ENCODE measurements at places on chromosomes 3 and 15.
A peak's percentile ranks its signal among the peaks of the same experiment; 100 is the strongest.

GRCh38 chr3:54793171-54793570, 134.7 kb downstream of the LRTM1 start:
- DNase-seq: no peak

DNA sequence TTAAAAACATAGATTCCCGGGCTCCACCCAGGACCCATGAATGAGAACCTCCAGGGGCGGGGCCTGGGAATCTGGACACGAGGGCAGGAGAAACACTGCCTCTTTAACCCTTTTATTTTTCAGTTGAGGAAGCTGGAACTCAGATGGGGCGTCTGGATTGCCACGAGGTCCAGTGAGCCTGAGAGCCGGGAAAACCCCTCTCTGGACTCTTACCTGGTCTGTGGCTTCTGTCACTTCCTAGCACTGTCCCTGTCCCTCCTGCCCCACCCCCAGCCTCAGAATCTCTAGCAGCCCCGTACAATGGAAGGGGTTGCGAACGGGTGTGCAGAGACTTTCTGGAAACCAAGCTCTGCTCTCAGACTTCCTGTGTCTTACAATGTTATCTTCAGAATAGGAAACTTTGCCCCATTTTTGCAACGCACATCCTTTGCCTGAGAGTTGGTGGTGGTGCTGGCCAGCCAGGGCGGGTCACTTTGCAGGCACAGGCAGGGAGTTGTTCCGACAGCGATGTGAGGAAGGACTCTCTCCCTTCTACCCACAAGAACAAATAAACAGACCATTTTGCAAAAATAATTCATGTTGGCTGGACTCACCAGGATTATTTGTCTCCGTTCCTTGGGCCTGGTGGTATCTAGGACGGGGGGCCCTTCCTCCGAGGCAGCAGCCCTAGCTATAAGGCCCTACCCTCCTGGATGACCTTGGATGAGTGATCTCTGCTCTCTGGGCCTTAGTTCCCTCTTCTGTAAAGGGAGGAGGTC, 59.1 kb downstream of the SMAD6 start:
- no peak for DNase-seq

DNA sequence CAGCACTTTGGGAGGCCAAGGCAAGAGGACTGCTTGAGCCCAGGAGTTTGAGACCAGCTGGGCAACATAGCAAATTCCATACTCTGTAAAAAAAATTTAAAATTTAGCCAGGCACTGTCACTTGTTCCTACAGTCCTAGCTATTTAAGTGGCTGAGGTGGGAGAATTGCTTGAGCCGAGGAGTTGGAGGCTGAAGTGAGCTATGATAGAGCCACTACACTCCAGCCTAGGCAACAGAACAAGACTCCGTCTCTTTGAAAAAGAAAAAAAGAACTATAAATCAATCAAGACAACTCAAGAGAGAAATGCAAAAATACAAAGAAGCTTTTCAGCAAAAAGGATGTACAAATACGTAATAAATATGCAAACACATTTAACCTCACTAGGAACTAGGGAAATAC, 78.8 kb downstream of the TJP1 start:
- DNase-seq: no peak

DNA sequence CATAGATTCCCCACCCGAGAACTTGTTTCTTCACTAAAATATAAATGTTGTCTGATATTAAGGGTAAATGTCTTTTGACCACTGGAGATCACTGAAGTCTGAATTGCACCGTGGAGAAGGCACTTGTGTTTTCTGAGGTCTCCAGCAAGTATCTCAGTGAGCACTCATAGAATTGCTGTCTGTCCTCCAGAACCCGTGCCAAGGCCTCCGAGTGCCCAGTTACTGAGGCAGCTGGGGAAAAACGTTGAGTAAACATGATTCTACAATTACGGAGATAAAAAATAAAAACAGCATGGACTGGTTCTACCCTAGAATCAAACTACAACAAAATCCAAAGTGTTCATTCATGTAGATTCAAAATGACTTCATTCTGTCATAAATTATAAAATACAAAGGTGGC, 60.0 kb downstream of the MLH1 start:
- no peak for DNase-seq

DNA sequence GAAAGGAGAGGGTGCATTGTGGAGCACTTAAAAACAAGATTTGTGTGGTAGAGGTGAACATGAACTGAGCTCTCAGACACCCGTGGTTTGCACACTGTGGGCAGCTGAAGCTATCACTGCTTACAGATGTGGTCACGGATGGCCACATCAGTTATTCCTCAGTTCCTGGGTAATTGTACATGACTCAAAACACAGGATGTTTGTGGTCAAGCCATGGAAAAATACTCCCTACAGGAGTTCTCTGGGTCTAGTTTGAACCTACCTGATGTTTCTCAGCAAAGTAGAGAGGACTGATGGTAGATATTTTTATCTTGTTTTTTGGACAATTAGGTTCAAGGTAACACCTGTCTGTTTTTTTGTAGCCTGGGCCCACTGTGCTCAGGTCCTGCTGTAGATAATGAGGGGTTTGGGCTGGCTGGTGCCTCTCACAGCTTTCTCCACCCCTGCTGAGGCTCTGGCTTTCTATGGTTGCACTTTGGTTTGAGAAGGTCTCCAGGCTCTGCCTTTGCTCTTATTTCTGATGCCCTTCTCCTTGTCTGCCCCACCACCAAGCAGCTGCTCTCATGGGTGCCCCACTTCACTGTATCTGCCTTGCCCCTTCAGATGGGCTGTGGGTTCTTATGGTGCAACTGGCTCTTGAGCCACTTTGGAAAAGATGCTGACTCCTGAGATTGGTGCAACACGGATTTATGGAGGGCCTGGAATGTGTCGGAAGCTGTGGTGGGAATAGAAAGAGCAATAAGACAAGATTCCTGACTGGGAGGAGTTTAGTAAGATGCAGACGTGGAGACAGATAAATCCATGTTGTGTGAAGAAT, 40.1 kb downstream of the CDCP1 start:
- DNase-seq: peak; percentile 64

DNA sequence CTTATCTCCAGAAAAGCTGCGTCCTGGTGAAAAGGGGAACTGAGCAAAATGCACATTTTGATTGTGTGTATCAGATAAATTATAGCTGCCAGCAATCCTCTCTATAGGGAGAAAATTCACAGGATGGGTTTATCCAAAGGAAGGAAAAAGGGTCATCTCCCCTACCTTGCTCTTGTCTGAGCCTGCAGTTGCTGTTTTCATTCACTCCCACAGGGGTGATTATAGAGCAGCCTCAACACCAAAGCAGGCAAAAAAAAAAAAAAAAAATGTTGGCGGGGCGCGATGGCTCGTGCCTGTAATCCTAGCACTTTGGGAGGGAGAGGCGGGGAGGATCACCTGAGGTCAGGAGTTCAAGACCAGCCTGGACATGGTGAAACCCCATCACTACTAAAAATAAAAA, 333.7 kb downstream of the ROBO2 start:
- DNase-seq: no peak

- DNase-seq: no peak
These were observed 1.0 kb downstream of the CPNE9 start for GRCh38 chr3:9704347-9705322.

- no peak for DNase-seq
These were observed 567.1 kb upstream of the NR2F2 start for GRCh38 chr15:95763426-95763825.

DNA sequence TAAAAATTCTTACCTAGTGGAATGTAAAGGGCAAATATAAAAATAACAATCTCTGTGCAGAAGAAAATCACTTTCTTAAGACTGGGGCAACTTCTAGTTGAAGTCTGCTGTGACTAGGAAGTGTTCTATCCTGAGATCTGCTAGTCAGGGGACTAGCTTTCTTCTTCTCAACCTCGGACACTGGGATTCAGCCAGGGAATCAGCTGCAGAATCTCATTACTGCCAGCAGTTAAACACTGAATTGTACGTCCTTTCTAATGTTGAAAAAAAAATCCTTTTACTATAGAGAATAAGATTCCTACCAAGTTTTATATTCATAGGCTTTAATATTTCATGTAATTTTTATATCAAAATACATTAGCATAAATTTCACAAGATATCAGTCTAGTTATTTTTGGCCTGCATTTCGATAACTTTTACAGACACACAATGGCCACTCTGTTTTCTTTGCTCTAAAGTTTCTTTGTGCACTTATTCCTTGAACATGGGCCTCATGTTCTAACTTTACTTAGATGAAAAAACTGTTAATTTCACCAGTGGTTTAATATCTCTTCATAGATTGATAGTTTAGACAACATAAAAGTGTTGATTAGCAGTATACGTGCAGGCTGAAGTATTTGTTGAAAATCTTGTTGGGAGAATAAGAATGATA, 2.6 kb upstream of the NEO1 start:
- no peak for DNase-seq

- no peak for DNase-seq
These were observed 13.4 kb downstream of the APBA2 start for GRCh38 chr15:28899061-28899738.

DNA sequence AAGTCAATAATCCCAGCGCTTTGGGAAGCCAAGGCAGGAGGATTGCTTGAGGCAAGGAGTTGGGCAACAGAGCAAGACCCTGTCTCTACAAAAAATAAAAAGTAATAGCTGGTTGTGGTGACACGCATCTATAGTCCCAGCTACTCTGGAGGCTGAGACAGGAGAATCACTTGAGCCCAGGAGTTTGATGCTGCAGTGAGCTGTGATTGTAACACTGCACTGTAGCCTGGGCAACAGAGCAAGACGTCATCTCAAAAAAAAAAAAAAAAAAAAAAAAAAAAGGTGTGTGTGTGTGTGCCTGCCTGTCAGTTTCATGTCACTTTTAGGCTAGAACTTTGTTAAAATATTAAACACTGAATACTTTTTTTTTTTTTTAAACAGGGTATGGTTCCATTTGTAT, 28.4 kb downstream of the DNAJC19 start:
- DNase-seq: no peak

GRCh38 chr3:25454005-25454927, 26.2 kb downstream of the RARB start:
- no peak for DNase-seq

- no peak for DNase-seq
These were observed 63.0 kb downstream of the VPS8 start for GRCh38 chr3:184874709-184875644.

DNA sequence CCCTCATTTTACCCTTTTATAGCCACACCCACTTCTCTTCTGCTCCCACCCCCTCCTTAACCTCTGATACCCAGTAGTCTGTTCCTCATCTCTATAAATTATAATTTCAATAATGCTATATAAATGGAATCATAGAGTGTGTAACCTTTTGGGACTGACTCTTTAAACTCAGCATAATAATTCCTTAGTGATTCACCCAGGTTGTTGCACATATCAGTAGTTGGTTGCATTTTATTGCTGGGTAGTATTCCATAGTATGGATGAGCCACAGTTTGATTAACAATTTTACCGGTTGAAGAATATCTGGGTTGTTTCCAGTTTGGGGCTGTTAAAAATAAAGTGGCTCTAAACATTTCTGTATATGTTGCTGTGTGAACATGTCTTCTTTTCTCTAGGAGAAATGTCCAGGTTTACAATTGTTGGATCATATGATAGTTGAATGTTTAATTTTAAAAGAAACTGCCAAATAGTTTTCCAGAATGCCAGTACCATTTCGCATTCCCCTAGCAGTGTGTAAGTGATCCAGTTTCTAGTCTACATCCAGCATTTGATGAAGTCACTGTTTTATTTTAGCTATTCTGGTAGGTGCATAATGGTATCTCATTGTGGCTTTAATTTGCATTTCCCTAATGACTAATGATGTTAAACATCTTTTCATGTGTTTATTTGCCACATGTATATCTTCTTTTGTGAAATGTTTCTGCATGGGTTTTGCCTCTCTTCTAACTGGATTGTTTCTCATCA, 68.5 kb downstream of the VPS8 start:
- DNase-seq: no peak

GRCh38 chr3:106508331-106508893, 639.6 kb upstream of the CBLB start:
- no peak for DNase-seq

DNA sequence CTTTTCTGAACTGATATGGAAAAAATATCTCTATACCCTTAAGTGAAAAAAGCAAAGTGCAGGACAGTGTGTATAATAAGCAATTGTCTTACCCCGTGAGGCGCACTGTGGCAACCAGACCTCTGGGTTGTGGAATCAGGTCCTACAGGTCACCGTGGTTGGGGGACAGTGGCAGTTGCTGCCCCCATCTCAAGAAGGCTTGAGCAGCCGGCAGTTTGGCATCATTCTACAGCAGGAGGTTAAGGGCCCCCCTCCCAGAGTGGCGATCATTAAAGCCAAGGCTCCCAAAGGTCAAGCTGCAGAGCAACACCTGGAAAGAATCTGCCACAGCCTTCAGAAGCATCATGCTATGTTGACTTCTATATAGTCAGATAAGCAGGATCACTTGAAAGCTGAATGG, 56.1 kb upstream of the HERC1 start:
- DNase-seq: no peak

GRCh38 chr15:40115670-40116093, 7.0 kb upstream of the BMF start:
- no peak for DNase-seq

DNA sequence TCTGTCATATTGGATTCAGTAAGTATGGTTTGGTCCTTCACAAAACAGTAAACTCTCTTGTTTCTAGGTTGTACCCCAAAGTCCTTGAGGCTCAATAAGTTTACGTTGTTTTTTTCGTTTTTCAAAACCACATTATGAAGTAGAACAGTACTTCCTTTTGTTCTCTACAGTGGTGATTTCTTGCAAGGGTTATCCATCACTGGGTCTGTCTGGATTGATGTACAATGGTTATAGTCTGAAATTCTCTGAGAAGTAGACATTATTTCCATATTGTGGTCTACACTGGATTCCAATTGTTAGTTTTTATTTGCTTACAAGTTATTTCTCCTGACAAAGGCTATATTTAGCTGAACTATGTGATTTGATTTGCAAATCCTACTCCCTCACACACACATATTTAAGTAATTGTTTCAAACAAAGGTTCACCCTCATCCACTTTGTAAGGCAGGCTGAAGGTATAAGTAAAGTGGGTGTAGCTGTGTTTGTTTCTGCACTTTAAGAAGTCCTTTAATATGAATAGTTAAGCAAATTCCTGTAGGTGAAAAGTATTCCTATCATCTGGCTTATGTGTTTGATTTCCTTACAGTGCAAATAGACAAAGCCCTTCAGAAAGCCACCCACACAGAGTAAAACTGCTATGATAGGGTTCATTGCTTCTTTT, 64.2 kb upstream of the MME start:
- DNase-seq: no peak

DNA sequence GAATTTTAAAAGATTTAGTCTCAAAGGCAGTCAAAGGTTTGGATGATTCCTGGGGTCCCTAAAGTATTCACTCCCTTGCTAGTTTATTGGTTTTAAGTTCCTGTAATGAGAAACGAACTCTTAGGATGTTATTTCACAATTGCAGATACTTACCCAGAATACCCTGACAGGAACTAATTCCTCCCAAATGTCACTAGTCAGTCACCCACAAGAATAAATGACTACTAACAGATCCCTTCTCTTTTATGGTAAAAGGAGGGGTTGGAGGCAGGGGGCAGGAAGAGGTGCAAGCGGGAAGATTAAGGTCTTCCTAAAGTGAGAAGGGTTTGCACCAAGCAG, 174.2 kb upstream of the SLC2A2 start:
- DNase-seq: no peak

- DNase-seq: no peak
These were observed 4.4 kb downstream of the TGFBR2 start for GRCh38 chr3:30610702-30611368.
